Adipocyte (in vitro differentiated cells): ENCODE measurements at places on chromosomes 6 and 20.

- no peak for DNase-seq
Measured at GRCh38 chr20:49539481-49540231, 28.3 kb downstream of the PTGIS start.

GRCh38 chr20:59143326-59143725 is 20.3 kb upstream of the ZNF831 start:
- no peak for DNase-seq

- DNase-seq, result no peak
Measured at GRCh38 chr6:12594530-12594893, 122.1 kb upstream of the PHACTR1 start.

GRCh38 chr6:22326500-22326899 is 29.7 kb upstream of the PRL start:
- DNase-seq, result no peak

- no peak for DNase-seq
Measured at GRCh38 chr6:108619431-108620197, 58.9 kb downstream of the FOXO3 start.

DNA sequence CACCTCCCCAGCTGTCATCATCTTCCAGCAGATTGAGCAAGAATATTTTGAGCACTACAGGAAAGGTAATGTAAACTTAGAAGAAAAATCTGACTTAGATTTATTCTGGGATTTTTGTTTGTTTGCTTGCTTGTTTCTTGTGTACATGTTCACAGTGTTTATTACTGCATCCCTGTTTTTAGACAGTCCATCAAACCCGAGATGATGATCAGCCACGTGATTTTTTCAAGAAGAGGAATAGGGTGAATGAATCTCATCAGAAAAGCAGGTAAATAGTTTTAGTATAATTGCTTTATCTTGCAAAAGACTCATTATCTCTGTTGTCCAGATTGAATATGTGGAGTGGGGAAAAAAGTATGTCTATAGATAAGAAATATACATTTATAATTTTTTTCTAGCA is 2.1 kb downstream of the FAM217B start:
- no peak for DNase-seq

- no peak for DNase-seq
Measured at GRCh38 chr6:41181566-41181965, 18.6 kb upstream of the TREM2 start.
